ENCODE measurements at places on chromosomes 11 and 22. TPM values are rescaled to one million over a fixed set of nuclear protein-coding genes. Genes with fewer than 3 reads are reported as not detected.

RAPSN gene
- total RNA-seq: not detected

TECTA gene
- total RNA-seq: 2.0 TPM

OR51I1 gene
- total RNA-seq: not detected

OR6A2 gene
- 0.41 TPM for total RNA-seq

DNAJB7 gene
- not detected for total RNA-seq

SIDT2 gene
- 9.4 TPM for total RNA-seq

OR10A3 gene
- total RNA-seq: not detected

ZNRF3 gene
- total RNA-seq: 7.3 TPM

DNA sequence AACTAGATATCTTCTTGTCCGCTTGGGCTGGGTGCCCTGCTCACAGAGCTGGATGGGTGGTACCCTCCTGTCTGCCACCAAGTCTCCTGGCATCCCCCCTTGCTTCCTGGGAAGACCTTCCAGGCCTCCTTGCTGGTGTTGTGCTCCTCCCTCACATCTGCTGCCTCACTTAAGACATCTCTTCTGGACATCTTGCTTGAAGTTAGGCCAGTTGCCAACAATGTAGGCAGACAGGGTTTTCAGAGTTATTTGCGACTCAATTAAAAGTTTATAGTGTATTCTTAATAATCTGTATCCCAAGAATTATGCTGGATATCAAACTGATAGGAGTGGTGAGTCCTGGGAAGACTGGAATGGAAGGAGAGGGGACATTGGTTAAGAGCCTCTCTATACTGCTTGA lies 64.0 kb upstream of the TNRC6B start:
- no peak for DNase-seq

GRCh38 chr11:115188898-115189278 lies 315.3 kb downstream of the CADM1 start:
- no peak for DNase-seq

- no peak for DNase-seq
These were observed 4.4 kb downstream of the EP300 start for GRCh38 chr22:41096841-41097240.

DNA sequence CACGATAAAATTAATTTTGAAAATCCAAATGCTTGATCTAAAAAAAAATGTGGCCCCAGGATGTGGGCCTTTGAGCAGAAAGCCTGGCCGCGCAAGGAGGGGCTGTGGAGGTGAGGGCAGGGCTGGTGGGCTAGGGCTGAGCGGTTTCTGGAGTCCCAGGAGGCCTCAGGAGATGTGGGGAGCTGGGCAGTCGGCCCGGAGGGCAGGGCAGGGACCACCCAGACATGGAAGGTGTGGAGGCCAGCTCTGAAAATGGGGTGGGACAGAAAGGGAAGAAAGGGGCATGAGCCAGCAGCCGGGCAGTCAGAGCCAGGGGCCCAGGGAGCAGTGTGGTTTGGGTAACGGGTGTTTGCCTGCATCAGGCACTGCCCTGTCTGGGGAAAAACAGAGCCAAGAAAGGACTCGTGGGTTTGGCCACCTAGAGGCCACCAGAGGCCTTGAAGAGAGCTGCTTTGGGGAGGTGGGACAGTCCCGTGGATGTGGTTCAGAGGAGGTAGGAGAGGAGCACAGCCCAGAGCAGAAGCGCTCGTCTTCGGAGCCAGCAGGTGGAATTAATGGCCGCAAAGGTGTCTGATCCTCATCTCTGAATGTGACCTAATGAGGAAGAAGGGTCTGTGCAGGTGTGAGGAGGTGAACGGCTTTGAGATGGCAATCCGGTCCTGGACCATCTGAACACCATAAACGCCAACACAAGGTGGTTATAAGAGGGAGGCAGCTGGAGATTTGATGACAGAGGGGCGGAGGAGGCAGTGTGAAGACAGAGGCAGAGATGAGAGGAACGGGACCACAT lies 50.2 kb downstream of the IGF2 start:
- DNase-seq: no peak

DNA sequence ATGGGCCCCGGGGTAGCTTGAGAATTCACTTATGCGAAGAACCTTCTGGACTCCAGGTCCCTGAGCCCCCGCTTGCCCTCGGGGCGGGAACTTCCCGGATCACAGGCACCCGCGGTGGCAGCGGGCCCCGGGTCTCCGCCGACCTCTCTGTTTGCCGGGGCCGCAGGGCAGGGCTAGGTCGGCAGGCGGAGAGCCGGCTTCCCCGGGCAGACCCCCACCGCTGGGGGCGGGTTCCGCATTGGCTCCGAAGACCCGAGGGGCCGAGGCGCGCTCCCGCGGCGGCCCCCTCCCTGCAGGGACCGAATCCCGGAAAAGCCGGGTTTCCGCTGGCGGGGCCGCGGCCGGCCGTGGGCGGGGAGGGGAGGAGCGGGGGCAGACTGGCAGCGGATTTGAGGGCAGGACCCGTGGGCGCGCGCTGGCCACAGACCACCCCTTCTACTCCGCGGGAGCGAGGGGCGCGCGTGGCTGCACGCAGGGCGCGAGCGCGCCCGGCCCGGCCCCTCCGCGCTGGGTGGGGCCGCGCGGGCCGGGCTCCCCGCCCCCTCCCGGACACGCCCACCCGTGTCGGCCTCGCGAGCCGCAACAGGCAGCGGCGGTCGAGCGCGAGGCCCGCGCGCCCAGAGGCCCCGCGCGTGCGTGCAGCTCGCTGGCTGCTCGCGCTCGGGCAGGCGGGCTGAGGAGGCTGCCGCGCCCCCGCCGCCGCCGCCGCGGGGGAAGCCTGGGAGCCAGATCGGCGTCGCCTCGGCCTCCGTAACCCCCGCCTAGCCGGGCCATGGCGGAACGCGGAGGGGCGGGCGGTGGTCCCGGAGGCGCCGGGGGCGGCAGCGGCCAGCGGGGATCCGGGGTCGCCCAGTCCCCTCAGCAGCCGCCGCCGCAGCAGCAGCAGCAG lies at the start of gene PACS1:
Gene PACS1, plus strand, starts transcription at position 558 of the 889 bp plus-strand sequence. Its CDS starts 215 bp downstream, at position 773.
- DNase-seq: peak; percentile 91

DNA sequence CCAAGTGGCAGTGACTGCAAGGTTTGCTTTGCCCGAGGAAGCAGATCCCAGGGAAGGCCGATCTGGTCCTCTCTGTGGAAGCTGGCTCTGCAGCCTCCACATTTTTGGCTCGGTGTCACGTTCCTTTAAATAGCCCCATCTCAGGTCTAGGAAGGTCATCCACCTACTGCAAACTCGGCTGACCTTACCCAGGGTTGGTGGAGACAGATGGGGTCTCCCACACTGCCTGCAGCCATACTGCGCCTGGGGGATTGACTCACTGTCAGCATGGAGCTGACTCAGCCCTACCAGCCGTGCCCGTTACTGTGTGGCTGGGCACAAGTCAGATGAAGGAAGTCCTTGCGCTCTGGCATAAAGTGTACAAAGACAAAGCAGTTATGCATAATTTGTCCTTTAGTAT lies 16.9 kb downstream of the CDPF1 start:
- peak; percentile 58 for DNase-seq

DNA sequence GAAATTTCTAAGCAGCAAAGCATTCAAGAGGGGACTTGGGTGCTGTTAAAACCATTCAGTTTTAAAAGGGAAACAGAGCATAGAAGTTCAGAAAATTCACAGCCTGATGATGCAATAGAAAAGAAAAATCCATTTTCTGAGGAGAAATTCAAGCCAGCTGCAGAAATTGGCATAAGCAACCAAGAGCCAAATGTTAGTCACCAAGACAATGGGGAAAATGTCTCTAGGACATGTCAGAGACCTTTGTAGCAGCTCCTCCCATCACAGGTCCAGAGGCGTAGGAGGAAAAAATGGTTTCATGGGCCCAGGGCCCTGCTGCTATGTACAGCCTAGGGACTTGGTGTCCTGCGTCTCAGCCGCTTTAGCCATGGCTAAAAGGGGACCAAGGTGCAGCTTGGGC lies 5.5 kb upstream of the IRAG1 start:
- no peak for DNase-seq

- no peak for DNase-seq
These were observed 10.6 kb downstream of the MUC5B start for GRCh38 chr11:1233351-1234053.

- DNase-seq: no peak
These were observed 17.9 kb downstream of the MYEOV start for GRCh38 chr11:69311767-69312385.

DNA sequence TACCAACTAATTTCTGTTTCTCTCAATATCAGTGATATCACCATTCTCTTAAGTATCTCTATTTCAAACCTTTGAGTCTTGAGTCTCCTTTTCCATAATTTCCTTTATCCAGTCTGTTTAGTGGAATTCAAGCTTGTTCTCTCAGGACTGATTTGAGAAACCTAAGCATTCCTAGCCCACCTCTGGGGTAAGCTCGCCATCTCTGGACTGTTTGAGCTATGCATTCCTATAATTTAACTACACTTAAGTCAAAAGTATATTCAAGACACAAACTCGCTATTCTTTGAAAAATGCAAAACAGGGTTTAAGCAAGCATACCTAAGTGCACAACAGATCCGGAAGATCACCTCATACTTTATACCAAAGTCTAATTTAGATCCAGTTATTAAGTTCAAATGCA lies 2.1 kb upstream of the DLAT start:
- DNase-seq: no peak

DNA sequence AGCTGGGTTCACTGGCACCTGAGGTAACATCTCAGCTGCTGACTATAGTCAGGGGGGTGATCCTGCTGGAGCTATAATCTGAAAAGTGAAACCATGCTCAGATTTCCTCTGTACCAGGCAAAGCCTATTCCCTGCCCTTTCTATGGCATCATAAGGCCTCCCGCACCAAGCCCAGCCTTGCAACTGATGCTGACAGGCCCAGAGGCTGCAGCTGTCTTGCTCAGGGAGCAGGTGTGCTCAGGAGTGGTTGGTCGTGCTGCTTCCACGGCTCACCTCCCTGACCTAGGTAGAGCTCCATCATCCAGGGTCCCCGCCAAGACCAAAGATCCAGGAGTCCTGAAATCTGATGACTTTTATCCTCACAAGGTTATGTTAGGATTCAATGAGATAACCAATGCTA lies 121.7 kb downstream of the FEZ1 start:
- no peak for DNase-seq

DNA sequence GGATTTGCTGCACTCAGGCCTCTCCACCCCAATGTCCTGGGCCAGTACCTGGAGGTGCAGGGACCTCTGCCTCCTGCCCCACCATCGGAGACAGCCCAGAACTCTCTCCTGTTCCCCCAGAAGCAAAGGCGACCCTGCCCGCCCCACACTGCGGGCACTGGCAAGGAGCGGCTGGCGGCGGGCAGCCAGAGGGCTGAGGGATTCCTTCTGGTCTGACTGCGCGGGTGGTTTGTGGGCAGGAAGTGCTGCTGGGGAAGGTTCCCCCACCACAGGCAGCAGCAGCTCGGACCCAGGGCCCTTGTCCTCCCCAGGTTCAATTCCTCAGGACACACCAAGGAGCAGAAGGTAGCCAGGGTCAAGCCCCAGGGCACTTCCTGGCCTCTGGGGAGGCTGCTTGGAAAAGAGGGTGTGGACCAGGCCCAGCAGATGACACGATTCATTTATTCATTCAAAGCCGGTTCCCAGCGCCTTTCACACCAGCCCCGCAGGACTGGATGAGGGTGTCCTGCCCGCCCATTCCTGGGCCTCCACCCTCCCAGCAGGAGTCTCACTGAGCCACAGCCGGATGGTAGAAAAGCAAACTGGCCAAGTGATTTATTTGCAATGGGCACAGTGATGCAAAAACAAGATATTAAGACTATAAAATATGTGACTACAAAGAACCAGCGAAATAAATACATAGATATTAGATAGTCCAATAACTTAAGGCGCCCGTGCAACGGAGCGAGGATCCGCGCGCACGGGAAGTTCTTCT lies 1.2 kb downstream of the PHLDA2 start:
- peak; percentile 33 for DNase-seq

- no peak for DNase-seq
These were observed 1375.1 kb upstream of the TENM4 start for GRCh38 chr11:80815752-80816453.

GRCh38 chr11:78851878-78852586 lies 277.4 kb upstream of the NARS2 start:
- no peak for DNase-seq

- peak; percentile 67 for DNase-seq
These were observed 626 bp downstream of the FLRT1 start for GRCh38 chr11:64036087-64037026.

- no peak for DNase-seq
These were observed 53.3 kb downstream of the IGLL1 start for GRCh38 chr22:23526596-23527316.

- DNase-seq: no peak
These were observed at the start of gene FGF19 for GRCh38 chr11:69703768-69704507. Gene FGF19, minus strand, starts transcription at chr11:69704022. Its CDS starts 146 bp downstream, at chr11:69703876.

GRCh38 chr22:43216738-43217137 lies 29.8 kb upstream of the TTLL12 start:
- DNase-seq: no peak

DNA sequence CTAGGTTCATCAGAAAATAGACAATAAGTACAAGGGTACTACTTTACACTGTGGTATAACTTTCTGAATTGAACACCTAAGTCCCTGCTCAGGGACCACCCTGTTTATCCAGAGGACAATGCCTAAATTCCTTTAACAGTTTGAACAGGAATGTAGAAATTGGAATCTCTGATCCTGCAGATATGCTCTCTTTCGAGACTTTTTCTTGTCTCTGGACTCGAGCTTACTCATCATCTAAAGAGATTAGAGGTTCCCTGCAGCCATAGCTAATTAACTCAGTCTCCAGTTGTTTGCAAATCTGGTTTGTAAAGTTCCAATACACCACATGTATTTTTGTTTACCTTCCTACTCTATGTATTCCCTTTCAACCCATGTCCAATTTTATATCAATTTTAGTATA lies 1.0 kb downstream of the HOATZ start:
- DNase-seq: no peak

DNA sequence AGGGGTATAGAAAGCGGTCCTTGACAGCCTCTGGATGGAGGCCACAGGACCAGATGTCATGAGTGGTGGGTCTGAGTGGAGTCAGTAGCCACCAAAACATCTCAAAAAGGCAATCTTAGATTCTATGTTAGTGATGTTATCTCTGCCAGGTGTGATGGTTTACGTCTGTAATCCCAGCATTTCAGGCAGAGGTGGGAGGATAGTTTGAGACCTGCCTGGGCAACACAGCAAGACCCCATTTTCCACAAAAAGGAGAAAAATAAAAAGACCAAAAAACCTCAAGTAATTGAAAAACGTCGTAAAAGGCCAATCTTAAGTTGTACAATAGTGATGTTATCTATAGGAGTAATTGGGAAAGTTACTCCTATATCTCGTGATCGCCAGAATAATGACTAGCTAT lies 3.7 kb upstream of the MTCH2 start:
- no peak for DNase-seq

- DNase-seq: no peak
These were observed 8.1 kb downstream of the MADD start for GRCh38 chr11:47278058-47278457.

Measured in frontal cortex (tissue), 4 donors.